ENCODE measurements at places on chromosomes 1 and 21.
A peak's percentile ranks its signal among the peaks of the same experiment; 100 is the strongest.

GRCh38 chr1:43505077-43505780 is 25.5 kb upstream of the PTPRF start:
- no peak for DNase-seq

DNA sequence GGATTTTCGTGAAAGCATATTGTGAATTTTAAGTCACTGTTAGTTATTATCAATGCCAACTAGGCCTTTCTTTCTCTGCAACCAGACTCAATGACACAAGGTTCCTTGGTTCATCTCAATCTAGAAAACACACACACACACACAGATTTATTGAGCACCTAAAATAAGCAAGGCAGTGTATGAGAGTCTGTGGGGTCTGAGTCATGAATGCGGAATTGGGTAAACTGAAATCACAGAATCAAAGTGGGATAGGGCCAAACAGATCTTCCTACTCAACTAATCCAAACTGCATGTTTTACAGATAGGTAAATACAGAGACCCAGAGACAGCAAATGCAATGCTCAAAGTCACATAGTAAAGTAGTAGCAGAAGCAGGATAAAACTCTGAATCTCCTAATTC is 48.5 kb upstream of the NRDC start:
- peak; percentile 62 for DNase-seq

GRCh38 chr1:40625476-40626382 is 39.8 kb downstream of the RIMS3 start:
- DNase-seq, result peak; percentile 54

- DNase-seq, result no peak
Measured at GRCh38 chr1:188129856-188130838, 1301.4 kb downstream of the PLA2G4A start.

GRCh38 chr1:18230840-18231239 is 123.2 kb downstream of the IGSF21 start:
- DNase-seq, result no peak

DNA sequence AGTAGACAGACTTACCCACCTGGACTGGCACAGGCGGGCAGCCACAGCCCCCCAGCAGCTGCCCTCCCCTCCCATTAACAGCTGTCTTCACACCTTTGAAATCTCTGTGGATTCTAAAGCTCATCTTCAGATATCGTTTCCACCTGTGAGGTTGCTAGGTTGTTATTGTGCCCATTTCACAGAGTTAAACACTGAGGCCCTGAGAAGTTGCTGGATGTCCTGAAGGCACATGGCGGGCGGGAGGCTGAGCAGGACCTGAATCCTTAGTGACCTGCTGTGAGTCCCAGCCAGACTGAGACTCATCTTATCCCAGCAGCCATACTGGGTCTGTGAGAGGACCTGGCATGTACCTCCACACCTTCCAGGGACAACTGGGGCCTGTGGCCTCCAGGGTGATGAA is 134.8 kb upstream of the TMEM51 start:
- no peak for DNase-seq

GRCh38 chr1:225156254-225156653 is 226.8 kb downstream of the DNAH14 start:
- peak; percentile 20 for DNase-seq

Data from ELR (cell line).